ENCODE measurements at places on chromosomes 16 and 17.
A peak's percentile ranks its signal among the peaks of the same experiment; 100 is the strongest.

GRCh38 chr17:19702217-19702641 lies 14.2 kb downstream of the SLC47A2 start:
- no peak for DNase-seq

GRCh38 chr16:53053967-53054669 lies 673 bp upstream of the CHD9 start:
- peak; percentile 19 for DNase-seq

GRCh38 chr16:10067406-10067805 lies 114.8 kb downstream of the GRIN2A start:
- DNase-seq = no peak

GRCh38 chr17:65902155-65902554 lies 289.8 kb downstream of the CEP112 start:
- DNase-seq = no peak

- DNase-seq = no peak
Measured at GRCh38 chr16:74503412-74503811, 82.1 kb upstream of the CLEC18B start.

DNA sequence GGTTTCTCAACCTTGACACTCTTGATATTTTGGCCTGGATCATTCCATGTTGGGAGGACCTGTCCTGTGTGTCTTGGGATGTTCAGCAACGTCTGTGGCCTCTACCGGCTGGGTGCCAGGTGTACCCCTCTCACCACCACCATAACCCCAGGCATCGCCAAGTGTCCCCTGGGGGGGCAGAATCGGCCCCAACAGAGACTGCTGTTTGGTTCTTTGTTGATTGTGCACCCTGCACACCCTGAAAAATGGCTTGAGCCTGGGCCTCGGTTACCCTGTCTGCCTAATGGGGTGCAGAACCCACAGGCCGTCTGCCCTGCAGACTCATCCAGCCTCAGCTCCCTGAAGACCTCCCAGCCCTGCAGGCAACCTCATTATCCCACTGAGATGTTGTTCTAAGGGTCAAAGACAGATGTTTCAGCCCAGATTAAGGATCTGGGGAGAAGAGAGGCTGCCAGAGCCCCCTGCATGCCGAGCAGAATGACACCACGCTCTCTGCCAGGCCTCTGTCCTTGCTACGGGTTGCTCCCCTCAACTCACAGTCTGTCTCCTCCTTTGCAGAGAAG lies 9.2 kb downstream of the CACNG1 start:
- no peak for DNase-seq

GRCh38 chr16:30553393-30553899 lies 4.7 kb downstream of the ZNF764 start:
- DNase-seq = no peak

GRCh38 chr16:84119368-84119767 lies 2.6 kb upstream of the MBTPS1 start:
- no peak for DNase-seq

DNA sequence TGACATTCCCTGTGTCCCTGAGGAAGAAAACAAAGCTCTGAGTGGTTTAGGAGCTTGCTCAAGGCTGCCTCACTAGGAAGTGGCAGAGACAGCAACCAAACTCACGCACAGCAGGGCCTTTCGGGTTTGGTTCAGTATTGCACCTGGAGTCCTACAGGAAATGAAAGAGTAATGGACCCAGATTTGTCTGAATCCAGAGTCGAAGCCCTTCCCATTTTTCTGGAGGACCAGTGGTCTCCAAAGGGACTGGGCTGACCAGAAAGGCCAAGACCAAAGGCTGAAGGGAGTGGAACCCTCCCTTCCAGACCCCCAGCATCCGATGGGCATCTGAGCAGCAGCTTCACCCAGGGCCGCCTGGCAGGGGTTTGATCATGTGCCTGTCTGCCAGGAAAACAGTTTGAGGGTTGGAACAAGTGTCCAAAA lies 85.5 kb upstream of the RPL38 start:
- DNase-seq = no peak

DNA sequence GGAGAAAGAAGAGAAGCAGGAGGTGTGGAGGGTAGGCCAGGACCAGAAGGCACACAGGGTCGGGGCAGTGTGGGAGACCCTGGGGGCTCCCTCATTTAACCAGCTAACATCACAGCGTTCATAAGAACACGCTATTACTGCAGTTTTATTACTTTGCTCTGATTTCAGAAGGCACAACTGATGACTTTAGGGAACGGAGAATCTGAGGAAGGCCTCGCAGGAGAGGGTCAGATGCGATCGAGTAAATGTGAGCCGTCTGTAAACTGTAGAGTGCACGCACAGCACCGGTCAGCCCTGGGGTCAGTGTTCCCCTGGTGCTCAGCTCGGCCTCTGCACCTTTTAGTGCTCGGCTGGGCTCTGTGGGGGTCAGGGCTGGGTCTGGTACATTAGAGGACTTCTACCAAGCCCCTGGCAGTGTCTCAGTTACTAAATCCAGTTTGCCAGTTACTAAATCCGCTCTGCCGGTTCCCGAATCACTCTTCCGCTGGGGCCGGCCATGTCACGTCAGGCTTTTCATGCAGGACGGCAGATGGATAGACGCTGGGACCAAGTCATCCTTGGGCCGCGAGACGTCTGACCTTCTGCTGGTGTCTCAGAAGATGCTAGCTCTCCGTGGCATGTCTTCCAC lies 325.9 kb downstream of the SEC14L1 start:
- DNase-seq = no peak

GRCh38 chr16:53537626-53538025 lies 34.6 kb upstream of the AKTIP start:
- no peak for DNase-seq

GRCh38 chr17:10121971-10122707 lies 76.3 kb downstream of the GAS7 start:
- DNase-seq = no peak

- no peak for DNase-seq
Measured at GRCh38 chr16:55502801-55503366, 6.0 kb upstream of the LPCAT2 start.

GRCh38 chr16:12685806-12686205 lies 117.9 kb downstream of the CPPED1 start:
- DNase-seq = no peak

DNA sequence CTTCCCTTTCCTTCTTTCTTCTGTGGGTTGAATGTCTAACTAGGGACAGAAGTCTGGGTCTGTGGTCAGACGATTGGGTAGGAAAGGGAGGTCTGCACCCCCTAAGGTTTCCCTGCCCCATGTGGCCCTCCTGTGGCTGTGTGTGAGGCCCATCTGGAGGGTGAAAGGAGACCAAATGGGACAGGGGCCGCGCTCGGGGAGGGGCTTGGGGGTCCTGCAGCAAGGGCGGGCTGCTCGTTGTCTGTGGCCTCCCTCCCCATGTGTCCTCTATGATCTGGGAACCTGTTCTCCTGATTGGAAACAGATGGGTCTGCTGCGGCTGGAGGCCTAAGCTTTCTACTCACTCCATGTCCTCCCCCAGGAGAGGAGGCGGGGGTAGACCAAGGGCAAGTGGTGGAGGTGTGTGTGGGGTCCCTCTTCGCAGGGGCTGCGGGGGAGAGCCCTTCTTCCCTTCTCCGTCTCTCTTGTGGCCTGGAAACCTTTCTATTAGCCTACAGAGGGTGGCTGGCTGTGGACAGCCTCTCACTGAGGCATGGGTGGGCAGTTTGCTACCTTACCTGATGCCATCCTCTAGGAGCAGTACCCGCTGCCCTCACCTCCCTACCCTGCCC lies 18.6 kb downstream of the IGFBP4 start:
- DNase-seq = no peak

DNA sequence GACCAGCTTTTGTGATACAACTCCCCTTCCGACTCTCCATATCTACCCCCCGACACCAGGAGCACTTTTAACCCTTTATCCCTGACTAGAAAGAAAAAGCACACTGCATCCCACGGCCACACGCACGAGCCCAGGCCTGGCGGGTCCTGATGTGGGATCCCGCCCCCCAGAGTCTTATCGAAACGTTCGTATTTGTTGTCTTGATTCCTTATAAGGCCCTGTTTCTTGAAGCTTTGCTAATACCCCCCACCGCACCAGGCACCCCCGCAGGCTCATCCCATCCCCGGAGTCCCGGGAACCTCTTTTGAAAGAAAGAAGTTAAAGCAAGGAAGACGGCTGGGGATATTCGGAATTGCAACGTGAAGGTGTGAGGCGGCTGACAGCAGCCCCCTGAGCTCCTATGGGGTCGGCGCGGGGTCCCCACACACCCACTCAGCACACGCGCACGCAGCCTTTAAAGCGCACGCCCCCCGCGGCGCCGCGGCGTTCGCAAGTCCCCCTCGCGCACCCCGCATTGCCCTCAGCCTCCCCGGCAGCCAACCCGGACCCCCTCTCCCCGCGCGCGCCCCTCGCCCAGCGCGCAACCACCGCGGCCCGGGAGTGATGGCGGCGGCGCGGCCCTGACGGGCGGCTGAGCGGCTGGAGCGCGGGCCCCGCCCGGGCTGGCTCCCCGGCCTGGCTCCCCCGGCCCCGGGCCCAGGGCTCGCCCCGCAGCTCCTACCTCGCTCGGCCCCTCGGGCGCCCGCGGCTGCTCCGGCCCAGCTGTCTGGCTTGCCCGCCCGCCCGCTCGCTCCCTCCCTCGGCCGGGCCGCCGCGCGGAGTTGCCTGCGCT lies 448 bp downstream of the STAT5B start:
- peak; percentile 29 for DNase-seq

DNA sequence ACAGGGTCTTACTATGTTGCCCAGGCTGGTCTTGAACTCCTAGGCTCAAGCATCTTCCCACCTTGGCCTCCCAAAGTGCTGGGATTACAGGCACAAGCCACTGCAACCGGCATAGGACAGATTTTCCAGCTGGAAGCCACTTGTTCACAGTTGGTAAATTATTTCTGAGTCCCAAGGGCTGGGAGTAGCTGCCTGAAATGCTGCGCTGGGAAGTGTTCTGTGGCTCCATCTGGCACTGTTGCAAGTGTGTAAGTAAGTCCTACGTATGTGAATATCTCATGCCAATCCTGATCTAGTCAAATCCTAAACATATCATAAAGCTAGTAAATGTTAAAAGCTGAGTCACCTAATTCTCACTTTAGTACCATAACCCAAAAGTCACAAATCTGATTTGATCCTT lies 48.1 kb downstream of the YWHAE start:
- no peak for DNase-seq

DNA sequence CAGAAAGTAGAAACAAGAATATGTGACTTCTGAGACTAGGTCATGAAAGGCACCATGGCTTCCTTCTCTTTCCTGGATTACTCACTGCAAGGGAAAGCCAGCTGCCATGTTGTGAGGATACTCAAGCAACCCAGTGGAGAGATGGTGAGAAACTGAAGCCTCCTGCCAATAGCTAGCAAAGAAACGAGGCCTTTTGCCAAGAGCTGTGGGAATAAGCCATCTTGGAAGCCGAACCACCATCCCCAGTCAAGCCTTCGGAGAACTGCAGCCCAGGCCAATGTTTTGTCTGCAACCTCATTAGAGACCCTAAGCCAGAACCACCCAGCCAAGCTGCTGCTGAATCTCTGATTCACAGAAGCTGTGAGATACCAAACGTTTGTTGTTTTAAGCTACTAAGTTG lies 104.7 kb upstream of the CRHR1 start:
- no peak for DNase-seq

GRCh38 chr17:2799653-2800052 lies 3.4 kb downstream of the RAP1GAP2 start:
- DNase-seq = no peak

GRCh38 chr16:51327001-51327400 lies 175.9 kb upstream of the SALL1 start:
- no peak for DNase-seq

- no peak for DNase-seq
Measured at GRCh38 chr17:60224064-60224463, 74.3 kb downstream of the CA4 start.

DNA sequence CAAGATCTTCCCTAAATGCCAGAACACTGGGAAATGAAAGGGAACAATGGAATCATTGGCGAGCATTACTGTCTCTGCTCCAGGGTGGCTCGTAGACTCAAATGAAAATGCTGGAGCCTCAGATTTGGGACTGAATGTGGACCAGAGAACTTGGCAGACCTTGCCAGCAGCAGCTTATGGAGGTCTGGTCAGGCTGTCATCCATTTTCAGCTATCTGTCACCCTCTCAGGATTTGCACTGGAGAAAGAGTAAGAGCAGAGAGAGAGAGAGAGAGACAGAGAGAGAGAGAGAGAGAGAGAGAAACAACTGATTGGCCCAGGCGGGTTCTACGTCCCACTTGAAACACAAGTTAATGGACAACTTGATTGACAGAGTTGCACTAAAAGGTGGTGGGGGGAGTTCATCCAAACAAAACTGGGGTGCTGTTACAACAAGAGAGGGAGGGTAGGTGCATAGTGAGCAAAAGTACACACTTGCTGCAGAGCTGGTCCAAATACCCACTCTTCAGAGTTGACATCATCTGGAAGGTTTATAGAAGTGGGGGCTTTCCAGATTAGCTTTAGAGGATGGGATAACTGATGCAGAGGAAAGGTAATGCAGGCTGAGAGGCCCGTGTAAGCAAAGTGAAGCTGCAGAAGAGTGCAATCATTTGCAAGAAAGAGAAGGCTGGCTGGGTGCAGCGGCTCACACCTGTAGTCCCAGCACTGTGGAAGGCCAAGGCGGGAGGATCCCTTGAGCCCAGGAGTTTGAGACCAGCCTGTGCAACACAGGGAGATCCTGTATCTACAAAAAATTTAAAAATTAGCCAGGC lies 16.5 kb upstream of the NSMCE1 start:
- DNase-seq = no peak

DNA sequence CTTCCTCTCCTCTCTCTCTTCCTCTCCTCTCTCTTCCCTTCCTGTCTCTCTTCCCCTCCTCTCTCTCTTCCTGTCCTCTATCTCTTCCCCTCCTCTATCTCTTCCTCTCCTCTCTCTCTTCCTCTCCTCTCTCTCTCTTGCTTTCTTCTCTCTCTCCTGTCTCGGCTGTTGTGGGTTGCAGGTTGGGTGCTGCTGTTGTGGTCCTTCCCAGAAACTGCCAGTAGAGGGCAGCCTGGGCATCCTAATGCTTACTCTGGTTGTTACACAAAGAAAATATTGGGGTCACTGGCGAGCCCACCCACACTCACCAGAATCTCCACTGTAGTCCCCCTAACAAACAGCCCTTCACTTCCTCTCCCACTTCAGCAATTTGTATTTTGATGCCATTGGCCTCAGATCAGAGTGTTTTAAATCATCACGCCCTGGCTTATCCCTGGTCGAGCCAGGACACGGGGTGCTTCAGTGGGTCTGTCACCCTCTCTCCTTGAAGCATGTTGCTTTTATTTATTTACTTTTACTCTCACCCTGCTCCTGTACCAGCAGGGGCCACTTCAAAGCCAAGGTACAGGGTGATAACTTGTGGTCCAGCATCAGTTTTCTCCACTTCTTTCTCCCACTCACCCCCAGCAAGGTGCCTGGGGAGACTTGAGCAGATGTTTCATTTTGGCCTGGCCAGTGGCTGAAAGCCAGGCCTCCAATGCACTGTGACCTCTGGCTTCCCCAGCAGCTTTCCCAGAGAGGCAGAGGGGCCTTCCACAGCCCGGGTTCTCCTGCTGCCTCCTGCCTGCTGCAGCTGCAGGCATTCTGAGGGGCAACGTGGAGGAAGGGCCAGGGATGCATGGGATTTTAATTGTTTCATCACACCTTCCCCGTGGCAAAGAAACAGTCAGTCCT lies 4.7 kb upstream of the MMP15 start:
- DNase-seq = peak; percentile 64
